Cardiac fibroblast (primary cell): ENCODE measurements at places on chromosomes 3 and 15.
A peak's percentile ranks its signal among the peaks of the same experiment; 100 is the strongest.

GRCh38 chr3:11807686-11808085 lies 39.0 kb downstream of the TAMM41 start:
- no peak for DNase-seq

DNA sequence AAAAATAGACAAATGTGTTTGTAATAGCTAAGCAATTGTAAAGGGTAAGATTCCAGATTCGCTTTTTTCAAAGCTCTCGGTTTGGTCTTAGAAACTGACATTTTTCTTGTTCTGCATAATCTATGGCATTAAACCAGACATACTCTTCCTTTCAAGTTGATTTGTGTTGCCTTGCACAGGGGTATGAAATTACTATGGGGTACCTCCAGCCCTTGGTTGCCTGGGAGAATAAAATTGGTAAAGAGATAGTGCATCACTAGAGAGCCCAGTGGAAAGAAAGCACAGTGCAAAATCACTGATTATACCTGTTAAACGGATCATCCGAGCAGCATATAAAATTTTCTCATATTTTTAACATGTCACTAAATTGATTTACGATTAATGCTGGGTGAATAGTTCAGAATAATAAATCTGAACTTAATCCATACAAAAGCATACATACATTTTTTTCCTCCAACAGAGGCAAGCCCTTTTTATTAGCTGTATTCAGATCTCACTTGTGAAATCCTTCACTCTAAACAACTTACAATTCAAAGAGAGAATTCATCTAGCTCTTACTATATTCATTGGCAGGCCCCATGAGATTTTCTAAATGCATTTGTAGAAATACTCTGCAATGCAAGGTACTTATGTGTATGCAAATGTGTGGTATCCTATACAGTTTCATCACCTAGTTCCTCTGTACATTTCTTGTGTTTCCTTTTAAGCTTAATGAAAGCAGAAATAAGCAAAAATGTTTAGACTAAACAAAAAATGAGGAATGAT lies 224.4 kb downstream of the ROBO1 start:
- no peak for DNase-seq

- no peak for DNase-seq
Measured at GRCh38 chr3:85495602-85496001, 536.8 kb downstream of the CADM2 start.

- peak; percentile 60 for DNase-seq
Measured at GRCh38 chr3:132268956-132269355, 48.3 kb upstream of the ACP3 start.

DNA sequence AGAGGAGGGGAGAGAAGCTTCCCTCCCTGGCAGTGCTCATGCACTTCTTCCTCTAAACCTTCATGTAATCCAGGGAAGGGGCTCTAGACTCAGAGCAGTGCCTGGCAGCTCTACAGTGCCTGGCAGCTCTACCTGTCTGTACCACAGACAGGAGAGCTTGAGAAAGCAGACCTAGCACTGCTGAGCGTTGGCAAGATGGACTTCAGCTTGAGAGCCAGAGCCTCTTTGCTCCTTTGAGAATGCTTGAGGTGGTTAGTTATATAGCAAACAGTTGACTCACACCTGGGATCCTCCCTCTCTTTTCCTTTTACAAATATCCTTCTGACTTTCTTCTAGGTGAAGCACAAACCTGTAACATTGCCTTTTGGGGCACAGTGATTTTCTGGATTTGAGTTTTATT lies 20.9 kb downstream of the FBXO22 start:
- DNase-seq: no peak

DNA sequence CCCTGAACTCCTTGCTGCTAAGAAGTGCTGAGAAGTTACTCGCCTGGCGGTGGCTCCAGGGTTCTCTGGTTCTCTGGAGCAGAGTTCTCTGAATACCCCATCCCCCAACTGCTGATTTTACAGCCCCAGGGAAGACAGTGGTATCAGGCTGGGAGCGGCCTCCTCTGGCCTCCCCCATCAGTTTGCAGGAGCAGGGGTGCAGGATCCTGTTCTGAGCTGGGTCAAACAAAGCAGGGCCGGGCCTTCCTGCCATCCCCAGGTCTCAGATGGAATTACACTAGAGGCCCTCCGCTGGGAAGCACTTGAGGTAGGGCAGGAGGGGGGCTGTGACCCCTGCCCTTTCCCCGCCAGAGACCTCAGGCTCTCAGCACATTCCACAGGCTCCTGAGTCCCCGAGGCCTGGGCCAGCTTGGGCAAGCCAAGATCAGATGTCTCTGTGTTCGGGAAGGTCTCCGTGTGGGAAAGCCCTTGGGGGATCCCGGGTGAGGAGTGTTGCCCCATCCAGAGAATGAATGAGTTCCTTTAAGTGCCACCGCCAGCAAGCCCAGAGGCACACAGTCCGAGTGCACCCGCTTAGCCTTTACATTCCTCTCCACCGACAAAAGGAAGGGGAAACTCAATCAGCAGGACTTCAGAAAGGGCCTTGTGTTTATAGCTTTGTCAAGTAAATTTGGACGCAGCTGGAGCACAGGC lies 149.9 kb downstream of the LRRK1 start:
- peak; percentile 41 for DNase-seq

DNA sequence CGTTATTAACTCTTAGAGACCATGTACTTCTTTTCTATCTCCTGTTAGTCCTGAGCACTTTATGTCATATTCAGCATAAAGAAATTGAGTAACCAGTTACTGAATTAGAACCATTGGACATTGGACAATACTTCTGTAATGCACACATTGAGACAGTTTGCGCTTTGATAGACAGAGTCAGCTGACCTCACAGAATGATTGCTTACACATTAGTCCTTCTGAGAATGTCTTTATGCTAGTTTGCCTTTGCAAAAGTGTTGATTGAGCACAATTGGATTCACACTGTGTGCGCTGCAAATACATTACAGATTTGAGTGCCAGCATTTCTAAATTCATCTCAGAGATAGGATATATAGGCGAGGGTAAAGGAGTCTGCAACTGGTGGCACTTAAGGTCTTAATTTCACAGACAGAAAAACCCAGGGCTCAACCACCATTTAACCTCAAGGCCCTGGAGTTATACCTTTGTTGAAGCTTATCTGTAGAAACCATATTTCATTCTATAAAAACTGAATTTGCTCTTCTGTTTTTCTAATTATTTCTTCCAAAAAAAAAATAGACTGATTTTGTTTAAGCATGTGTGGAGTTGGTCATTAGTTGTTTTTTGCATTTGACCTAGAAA lies 3.8 kb downstream of the SERPINI1 start:
- DNase-seq: no peak
